ENCODE measurements at places on chromosomes 6 and 20.

GRCh38 chr6:11333132-11333849 lies 100.8 kb upstream of the NEDD9 start:
- DNase-seq: no peak

DNA sequence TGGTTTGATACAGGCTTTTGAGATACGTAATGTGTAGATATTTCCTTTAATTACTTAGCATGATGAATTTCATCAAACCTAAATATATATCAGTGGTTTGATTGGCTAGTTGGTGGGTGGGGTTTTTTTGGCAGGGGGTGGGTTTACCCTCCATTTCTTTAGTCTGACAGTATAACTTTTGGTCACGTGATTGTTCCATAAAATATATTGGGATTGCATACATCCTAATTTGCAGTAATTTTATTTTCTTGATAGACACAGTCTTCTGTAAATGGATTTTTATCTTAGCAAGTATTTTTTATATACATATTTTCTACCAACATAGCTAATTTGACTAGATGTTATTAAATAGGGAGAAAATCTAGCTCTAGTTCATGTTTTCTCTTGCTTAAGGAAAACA lies 177.4 kb upstream of the QKI start:
- DNase-seq: no peak

GRCh38 chr6:130262008-130262407 lies 39.3 kb upstream of the SAMD3 start:
- no peak for DNase-seq

GRCh38 chr6:129890164-129890563 lies 29.0 kb upstream of the TMEM244 start:
- DNase-seq: peak; percentile 18

DNA sequence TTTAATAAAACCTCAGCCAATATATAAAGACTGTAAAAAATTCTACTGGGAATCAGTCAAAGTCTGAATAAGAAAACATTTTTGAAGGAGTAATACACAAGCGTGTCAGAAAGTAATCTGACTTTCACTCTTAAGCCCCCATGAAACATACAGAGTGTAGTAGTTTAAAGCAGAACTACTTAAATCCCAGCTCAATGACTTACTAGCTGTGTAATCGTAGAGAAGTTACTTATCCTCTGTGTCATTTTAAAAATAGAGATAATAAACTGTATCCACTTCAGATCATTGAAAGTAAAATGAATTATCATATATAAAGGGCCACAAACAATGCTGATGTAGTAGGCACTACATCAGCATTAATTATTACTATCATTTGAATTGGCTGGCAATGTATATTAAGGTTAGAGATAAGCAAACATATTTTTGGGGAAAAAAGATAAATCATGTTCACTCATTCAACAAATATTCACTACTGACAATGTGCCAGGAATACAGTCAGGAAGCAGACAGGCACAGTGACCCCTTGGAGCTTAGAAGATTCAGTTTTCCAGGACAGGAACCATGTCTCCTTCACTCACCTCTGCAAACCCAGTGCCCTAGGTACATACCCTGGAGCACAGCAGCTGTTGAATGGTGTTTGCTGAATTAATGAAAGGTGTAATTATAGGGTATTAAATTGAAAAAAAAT lies 14.4 kb downstream of the REPS1 start:
- DNase-seq: no peak

GRCh38 chr20:24131281-24131680 lies 142.7 kb upstream of the GGTLC1 start:
- DNase-seq: no peak

DNA sequence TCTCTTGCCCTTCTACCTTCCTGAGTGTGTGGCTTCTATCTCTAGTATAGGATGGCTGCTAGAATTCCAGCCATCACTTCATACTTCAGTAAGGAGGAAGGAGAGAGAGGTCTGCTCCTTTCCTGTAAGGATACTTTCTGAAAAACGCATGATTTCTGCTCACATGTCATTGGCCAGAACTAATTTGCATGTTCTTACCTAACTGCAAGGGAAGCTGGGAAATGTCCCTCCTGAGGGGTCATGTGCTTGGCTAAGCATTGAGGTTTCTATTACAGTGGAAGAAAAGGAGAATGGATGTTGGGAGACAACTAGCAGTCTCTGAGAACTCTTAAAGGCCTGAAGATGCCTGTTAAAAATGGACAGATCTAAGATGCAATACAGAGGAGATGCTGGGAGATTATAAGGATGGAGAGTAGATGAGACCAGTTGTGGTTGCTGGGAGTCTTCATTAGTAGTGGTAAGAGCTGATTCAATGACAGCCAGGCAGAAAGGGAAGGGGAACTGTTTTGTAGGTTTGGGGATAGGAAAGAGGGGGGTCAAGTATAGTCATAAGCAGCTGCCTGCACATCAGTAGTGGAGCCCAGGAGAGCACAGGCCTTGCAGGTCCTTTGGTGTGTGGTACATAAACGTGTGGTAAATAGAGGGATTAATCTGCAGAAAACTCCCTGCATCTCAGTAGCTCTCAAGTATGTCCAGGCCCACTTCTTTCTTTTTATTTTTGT lies 20.2 kb downstream of the CDS2 start:
- peak; percentile 64 for DNase-seq

GRCh38 chr6:93163146-93163545 lies 256.2 kb downstream of the EPHA7 start:
- no peak for DNase-seq

DNA sequence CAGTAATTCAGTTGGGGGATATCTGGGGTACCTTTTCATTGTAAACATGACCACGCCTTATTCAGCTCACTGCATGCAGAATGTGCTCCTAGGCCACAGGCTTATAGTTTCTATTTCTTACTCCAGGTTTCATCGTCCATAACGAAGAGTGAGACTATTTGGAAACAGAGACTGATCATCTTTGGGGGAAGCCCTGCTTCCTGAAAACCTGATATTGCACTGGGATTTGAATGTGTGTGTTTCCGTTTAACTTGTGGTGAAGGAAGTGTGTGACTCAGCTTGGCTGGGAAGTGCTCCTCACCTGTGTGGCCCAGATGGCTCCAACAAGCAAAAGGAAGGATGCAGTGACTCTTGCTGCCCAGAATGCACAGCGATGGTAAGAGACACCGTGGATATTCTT lies 19.6 kb upstream of the LTV1 start:
- DNase-seq: no peak

- no peak for DNase-seq
Observed at GRCh38 chr20:46629341-46629740, 21.9 kb downstream of the SLC13A3 start.

DNA sequence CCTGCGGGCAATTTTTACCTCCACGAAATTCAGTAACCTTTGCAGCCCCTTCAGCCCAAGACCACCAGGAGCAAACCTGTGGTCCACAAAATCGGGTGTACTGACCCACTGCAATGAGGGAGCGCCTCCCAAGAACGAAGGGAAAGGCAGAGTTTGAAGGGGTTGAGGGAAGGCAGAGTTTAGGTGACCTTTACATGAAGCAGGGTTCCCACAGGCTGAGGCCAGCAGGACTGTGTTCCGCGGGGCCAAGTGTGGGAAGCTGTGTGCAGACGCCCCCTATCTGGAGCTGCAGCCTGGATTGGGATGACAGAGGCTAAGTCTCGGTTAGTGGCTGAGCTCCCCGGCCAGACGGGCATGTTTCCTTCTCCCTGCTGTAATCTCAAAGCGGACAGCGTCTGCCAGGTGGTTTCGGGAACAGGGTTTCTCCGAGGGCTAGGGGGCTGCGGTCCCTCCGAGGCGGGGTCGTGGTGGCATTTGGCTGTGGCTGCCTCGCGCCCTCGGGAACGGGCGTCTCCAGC lies 826 bp upstream of the PYGB start:
- DNase-seq: peak; percentile 42

GRCh38 chr6:32980488-32981038 lies 12.2 kb downstream of the BRD2 start:
- DNase-seq: no peak

GRCh38 chr6:85115876-85116275 lies 334.0 kb upstream of the NT5E start:
- no peak for DNase-seq
